Stromal cell of bone marrow (primary cell): ENCODE measurements at places on chromosomes 1 and 21.

- no peak for DNase-seq
Observed at GRCh38 chr1:210777914-210778313, 356.0 kb downstream of the KCNH1 start.

DNA sequence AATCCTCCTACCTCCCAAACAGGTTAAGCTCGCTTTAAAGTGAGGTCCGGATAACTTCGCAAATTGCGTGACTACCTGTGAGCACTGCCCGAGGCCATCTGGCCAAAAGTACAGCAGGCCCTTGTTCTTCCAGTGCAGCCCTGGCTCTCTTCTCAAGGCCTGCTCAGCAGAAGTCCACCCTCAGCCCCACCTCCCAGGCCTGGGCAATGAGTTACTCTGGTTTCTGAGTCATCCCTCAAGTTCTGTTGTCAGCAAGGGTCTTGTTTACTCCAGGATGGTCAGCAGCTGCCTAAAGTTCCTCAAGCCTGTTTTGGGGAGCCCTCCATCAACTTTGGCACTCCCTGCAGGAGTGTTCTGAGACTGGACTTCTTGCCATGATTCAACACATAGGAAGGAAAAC, 101.7 kb downstream of the BCAR3 start:
- DNase-seq: peak; percentile 76

DNA sequence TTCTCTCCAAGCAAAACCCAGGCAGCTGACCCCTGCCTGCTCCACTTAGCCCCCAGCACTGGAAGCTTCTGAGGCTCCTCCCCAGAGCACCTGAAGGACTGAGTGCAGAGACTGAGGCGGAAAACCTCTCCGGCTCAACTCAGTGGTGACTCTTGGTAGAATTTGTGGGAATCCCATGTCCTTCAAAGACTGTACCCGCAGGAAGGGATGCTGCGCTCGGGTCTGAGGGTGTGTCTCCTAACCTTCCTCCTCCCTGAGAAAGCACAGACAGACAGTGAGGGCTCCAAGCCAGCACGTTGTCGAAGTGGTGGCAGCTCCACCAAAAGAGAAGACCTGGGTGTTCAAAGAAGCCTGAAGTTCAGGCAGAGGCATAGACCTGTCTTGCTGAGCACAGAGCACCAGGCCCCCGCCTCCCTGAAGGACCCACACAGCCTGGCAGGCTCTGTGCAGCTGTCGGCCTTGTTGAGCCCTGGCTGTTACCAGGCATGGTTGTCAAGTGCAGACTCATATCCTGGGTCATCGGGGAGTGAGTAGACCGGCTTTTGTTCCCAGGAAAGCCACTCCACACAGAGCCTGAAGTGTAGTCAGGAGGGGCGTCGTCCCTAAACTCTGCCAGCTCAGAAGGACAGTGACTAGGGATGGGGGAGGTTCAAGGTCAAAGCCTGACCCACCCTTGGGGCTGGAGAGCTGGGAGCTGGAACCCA, 36.7 kb downstream of the CSMD2 start:
- DNase-seq: no peak

GRCh38 chr1:36835696-36836095, 198.6 kb downstream of the GRIK3 start:
- DNase-seq: no peak

DNA sequence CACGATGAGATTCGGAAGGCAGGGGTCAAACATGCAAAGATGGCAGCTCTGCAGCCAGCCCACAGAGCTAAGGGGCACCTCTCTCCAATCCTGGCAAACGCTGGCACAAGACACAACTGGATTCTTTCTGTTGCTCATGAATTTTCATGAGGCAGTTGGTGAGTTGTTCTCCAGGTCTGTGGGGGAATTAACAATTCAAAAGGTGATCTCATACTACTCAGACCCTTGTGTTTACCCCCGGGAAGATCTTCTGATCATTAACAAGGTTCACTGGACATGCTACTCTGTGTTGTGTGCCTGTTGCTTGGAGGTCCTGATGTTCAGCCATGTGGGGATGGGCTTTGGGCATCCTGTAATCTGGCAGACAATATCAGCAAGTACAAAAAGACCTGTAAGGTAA, 128.9 kb downstream of the HHAT start:
- DNase-seq: no peak

GRCh38 chr21:26954662-26955121, 12.2 kb downstream of the ADAMTS5 start:
- no peak for DNase-seq

GRCh38 chr1:98260839-98261238, 340.0 kb upstream of the DPYD start:
- DNase-seq: no peak

GRCh38 chr1:29991815-29992214, 731.6 kb downstream of the MATN1 start:
- DNase-seq: no peak

GRCh38 chr1:27521336-27521831, 31.4 kb upstream of the WASF2 start:
- DNase-seq: no peak

DNA sequence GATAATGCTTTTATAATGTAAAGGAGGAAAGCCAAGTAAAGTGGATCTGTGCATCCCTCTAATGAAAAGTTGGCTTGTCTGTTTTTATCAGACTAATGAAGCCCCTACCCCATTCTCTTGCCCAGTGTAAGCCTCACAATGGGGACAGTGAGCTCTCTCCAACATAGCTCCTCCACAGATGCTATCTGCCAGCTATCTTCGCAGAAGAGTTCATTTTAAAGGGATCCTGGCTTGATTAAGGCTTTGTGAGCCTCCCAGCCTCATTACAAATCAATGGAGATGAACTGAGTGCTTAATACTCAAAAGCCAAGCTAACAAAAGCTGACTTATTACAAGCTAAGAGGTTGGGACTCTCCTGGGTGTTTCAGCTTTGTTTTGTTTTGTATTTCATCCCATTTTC, 514.7 kb downstream of the NUF2 start:
- no peak for DNase-seq

- DNase-seq: peak; percentile 75
Observed at GRCh38 chr1:218351391-218352074, 6.4 kb downstream of the TGFB2 start.

GRCh38 chr21:46124083-46124925, 26.4 kb downstream of the COL6A2 start:
- no peak for DNase-seq
